NCI-H1436 (cell line): ENCODE measurements at places on chromosomes 2 and 18.

- DNase-seq: no peak
Measured at GRCh38 chr18:11785444-11786055, 65.7 kb upstream of the CHMP1B start.

GRCh38 chr2:105749583-105750400, 5.1 kb downstream of the NCK2 start:
- DNase-seq: no peak

- no peak for DNase-seq
Measured at GRCh38 chr2:237723602-237724001, 75.0 kb upstream of the RBM44 start.

- DNase-seq: no peak
Measured at GRCh38 chr18:30684825-30685481, 357.6 kb downstream of the DSC3 start.

DNA sequence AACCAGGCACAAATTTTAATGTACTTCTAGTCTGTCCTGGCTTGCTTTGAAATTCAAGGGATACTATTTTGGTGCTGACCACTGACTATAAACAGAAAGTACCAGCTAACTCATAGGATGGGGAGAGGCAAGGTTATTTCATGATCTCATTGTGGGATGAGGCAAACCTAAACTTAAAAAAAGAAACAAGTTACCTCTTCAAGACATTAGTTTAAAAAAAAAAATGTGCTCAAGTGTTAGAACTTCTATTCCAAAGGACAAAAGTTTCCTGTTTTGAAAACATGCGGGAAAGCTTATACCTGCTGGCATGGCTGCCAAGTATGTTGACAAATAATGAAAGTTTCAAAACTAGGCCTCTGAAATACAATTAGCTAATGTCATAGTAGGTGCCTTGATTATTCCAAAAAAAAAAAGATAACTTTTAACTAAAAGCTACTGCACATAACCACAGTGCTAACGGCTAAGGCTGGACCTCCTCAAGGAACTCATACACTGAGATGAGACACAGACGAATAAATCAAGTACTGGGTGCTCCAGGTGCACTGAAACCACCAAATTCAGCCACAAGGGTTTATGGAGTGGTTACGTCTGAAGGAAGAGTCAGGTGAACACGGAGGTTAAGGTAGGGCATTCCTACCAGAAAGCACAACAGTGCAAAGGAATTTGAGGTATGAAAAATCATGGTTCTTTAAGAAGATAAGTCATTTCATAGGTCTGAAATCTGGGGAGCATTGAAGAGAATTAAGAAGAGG, 38.1 kb downstream of the TMEM131 start:
- no peak for DNase-seq

GRCh38 chr2:61410185-61410584, 60.7 kb downstream of the USP34 start:
- DNase-seq: no peak

GRCh38 chr2:26723991-26724750, 31.6 kb downstream of the KCNK3 start:
- no peak for DNase-seq

GRCh38 chr2:195124391-195125079, 532.5 kb upstream of the SLC39A10 start:
- DNase-seq: no peak

DNA sequence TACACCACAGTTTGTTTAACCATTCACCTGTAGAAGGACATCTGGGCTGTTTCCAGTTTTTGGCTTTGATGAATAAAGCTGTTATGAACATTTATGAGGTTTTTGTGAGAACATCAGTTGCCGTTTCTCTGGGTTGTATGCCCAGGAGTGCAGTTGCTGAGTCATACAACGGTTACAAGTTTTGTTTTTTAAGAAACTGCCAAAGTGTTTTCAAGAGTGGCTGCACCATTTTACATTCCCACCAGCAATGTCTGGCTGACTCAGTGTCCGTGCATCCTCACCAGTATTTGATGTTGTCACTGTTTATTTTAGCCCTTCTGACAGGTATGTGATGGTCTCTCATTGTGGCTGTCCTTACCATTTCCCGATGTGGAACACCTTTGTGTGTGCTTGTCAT, 48.0 kb upstream of the GPR17 start:
- DNase-seq: no peak

DNA sequence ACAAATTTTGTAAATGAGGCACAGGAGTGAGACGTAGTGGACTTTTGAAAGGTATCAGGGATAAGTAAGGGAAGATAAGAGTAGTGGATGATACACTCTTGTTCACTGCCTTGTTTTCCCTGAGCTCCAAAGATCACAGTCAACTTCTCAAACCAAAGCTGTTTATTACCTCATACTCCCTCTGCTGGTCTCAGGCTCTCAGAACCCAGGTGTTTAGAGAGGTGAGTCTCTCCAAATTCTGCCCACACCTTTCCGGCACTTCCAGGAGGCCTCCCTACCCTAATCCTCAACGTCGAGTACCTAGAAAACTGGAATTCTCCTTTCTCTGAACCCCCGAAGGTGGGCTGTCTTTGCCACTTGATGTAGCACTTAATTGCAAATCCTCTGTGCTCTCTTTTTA, 621.1 kb downstream of the BCL11A start:
- DNase-seq: no peak

DNA sequence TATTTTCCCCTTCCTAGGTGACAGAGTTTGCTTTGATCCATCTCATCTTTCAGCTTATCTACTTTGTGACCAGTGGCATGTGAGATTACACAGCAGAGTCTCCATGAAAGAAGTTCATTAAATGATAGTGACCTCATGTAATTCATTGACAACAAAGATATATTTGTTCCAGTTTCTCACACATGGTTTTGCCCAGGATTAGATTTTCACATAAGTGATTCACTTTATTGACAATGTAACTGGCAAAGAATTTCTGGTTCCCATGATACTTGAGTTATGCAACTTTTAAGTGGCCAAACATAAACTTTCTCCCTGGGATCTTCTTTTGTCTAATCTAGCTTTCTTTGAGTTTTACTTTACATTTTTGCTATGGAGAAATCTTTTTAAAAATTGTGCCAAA, 50.0 kb downstream of the MC4R start:
- no peak for DNase-seq

GRCh38 chr2:165793779-165794535, at the start of gene GALNT3:
Gene GALNT3, minus strand, starts transcription at chr2:165794247. Its CDS starts 23,547 bp downstream, at chr2:165770700.
- DNase-seq: peak; percentile 29

- DNase-seq: no peak
Measured at GRCh38 chr2:167271932-167272331, 383.7 kb downstream of the XIRP2 start.

DNA sequence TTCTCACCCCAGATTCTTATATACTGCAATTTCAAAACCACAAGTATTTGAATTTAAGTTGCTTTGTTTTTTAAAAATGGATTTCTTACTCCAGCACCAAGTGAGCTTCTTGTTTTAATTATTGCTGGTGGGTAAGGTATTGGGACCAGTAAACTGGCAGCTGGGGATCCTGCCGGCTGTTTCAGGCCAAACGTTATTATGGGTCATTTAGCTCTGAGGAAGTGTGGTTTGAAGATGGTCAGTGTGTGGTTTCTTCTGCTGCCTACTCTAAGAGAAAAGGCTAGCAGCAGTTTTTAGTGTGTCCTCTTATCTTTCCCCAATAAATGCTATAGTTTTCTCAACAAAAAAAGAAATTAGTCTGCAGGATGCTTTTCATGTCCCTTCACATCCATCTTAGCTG, 30.6 kb downstream of the CFAP221 start:
- no peak for DNase-seq

GRCh38 chr18:22253156-22253555, 83.8 kb downstream of the GATA6 start:
- DNase-seq: no peak

DNA sequence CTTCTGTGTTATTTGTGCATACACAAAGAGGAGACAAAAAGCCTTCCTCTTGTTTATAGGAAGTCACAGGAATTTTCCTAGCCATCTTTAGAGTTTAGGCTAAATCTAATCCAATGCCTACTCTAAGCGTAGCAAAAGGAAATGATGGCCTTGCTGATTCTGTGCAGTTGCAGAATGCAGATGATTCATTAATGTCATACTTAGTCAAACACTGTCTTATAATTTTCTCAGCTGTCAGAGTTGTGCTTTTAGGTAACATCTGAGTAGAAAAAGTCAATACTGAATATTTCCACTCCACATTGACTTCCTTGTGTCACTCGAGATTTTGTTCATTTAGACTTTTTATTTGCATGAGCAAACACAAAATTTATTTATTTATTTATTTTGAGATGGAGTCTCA, 157.9 kb upstream of the FOSL2 start:
- DNase-seq: no peak

DNA sequence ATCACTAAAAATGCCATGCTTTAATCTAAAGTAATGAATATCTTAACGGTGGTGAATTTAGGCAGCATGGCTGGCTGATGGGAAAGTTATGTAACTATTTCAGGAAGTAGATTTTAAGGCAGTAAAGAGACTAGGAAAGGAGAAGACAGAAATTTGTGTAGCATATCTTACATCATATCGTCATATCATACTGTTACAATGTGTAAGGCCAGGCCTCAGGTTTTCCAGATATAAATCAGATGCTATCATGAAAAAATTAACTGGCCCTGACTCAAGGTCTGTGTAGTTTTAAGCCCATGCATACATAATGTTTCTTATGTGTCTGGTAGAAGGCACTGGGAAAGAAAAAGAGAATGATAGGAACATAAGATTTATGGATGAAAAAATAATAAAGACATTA, 8.9 kb upstream of the FAP start:
- DNase-seq: no peak

DNA sequence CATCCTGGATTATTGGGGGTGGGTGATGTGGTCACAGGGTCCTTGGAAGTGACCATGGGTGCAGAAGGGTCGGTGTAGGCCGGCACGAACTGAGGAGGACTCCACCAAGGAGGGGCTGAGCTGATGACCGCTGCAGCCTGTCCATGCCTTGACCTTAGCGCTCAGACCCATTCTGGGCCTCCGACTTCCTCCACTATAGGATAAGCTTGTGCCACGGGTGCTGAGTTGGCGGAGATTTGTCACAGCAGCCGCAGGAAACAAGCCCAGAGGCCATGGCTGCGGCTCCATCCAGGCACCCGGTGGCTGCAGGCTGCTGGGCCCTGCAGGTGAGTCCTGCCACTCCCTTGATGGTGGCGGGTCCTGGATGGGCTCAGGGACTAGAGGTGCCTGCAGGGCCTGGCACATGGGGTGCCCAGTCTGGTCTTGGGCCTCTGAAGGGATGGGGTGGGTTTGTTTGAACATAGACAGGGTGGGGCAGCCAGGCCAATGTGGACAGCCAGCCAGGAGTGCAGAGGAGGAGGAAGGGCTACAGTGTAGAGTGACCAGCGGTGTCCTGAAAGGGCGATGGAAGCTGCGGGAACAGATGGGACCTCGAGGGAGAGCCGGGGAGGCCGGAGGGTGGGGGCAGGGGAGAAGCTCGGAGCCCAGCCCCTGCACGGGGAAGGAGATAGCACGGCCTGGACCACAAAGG, 84.8 kb downstream of the SEPTIN10 start:
- no peak for DNase-seq

GRCh38 chr2:69720404-69720803, 21.5 kb upstream of the ANXA4 start:
- DNase-seq: no peak

GRCh38 chr18:48781163-48781987, 169.4 kb downstream of the SMAD7 start:
- DNase-seq: no peak

- no peak for DNase-seq
Measured at GRCh38 chr2:69405306-69405705, 18.3 kb upstream of the GFPT1 start.

GRCh38 chr2:111626037-111626864, 257.7 kb downstream of the ANAPC1 start:
- no peak for DNase-seq

DNA sequence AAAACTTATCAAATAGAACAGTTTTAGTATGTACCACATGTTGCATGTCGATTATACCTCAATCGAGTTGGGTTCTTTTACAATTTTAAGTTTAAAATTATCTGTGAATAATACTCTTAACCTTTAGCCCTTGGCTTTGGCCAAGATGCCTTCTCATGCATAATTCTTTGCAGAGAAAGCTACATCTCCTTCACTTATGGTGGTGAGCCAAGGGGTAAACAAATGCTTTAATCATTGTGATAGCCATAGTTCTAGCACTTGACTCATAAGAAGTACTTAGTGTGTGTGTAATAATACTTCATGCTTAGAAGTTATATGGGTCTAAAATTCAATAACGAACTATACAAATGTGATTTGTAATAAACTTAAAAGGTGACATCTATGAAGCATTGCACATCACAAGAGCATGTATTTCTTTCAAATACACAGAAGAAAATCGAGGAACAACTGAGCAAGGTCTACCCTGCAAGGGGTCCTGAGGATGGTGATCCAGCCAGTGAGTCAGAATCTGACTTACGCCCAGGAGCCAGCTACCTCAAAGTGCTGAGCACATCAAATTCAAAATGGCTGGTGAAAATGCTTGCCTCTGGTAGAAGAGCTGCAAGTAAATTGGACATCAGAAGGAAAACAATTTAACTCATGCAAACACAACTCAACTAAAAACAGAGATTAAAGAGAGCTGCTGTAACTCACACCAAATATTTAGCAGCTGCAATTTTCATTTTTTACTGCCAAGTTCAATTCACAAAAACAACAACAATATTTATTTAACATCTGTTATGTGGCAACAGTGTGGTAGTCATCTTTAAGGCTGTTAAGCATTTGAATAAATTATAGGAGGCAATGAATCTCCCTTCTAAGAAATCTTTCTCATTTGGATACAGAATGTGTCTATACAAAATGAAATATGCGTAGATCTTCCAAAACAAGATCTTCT, 23.8 kb upstream of the TTC39C start:
- DNase-seq: no peak

GRCh38 chr18:49061239-49061990, 110.7 kb upstream of the SMAD7 start:
- no peak for DNase-seq

DNA sequence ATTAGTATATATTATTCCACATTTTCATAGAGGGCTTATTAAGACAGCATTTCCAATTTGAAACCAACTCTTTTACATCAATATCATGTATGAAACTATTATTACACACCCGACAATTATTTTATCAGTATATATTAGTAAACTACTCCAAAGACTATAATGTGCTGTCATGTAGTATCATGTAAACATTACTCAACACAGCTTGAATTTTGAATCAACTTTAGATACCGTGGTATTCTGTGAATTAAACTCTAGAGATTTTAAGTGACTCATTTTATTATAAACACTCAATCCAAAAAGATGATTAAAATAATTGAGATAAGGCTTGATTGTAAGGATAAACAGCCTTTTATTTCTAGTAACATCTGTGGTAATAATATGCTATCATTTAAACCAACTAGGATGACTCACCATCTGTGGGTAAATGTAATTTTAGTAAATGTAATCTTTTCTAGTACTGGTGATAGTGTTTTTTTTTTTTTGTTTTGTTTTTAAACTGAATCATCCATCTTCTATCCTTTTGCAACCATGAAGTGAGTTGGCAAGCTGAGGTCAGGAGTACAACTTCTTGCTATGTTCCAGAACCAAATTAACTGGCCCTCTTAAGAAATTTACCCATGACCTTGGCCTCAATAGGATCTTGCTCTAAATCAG, 144.3 kb upstream of the SMAD7 start:
- no peak for DNase-seq

- DNase-seq: no peak
Measured at GRCh38 chr18:51656249-51656648, 458.8 kb upstream of the MEX3C start.
